H9 (cell line): ENCODE measurements at places on chromosomes 1 and 21. TPM values are rescaled to one million over a fixed set of nuclear protein-coding genes. Genes with fewer than 3 reads are reported as not detected.

- H3K36me3 ChIP-seq, result no peaks in the 10 kb centered on the region
- DNase-seq, result peak; percentile 60
- no peaks in the 10 kb centered on the region for H3K4me1 ChIP-seq
- no peak overlapping the region for H3K27ac ChIP-seq
- no peak overlapping the region for H3K4me3 ChIP-seq
Measured at GRCh38 chr1:53754484-53755312, 15.7 kb upstream of the GLIS1 start.

DNA sequence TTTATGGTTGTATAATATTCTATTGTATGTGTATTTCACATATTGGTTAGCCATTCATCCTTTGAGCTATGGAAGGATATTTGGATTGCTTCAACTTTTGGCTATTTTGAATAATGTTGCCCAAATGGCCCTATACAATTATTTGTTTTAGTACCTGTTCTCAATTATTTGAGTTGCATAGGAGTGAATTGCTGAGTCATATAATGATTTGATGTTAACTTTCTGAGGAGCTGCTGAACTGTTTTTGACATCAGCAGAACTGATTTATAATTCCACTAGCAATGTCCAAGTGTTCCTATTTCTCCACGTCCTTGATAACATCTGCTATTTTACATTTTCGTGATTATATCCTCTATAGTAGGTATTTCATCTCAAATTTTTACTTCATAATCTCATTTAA lies 839.9 kb downstream of the KCNT2 start:
- no peaks in the 10 kb centered on the region for H3K27me3 ChIP-seq
- H3K4me1 ChIP-seq, result no peaks in the 10 kb centered on the region
- no peaks in the 10 kb centered on the region for H3K36me3 ChIP-seq
- H3K27ac ChIP-seq, result no peak overlapping the region
- H3K4me3 ChIP-seq, result no peak overlapping the region
- no peak for DNase-seq

The AKNAD1 gene
- not detected in 2 replicates for total RNA-seq

GRCh38 chr1:206062464-206062863 lies 9.5 kb downstream of the RHEX start:
- H3K27me3 ChIP-seq, result no peaks in the 10 kb centered on the region
- no peak for DNase-seq
- peaks cover 10% of the 10 kb centered on the region for H3K36me3 ChIP-seq
- no peaks in the 10 kb centered on the region; the same call in 1 of the 2 replicates for H3K4me1 ChIP-seq
- no peak overlapping the region for H3K4me3 ChIP-seq

- no peak overlapping the region for H3K27ac ChIP-seq
- H3K4me3 ChIP-seq, result no peak overlapping the region
- no peaks in the 10 kb centered on the region for H3K4me1 ChIP-seq
- H3K27me3 ChIP-seq, result no peaks in the 10 kb centered on the region
Measured at GRCh38 chr1:119275145-119276134, 93.1 kb upstream of the HAO2 start.

DNA sequence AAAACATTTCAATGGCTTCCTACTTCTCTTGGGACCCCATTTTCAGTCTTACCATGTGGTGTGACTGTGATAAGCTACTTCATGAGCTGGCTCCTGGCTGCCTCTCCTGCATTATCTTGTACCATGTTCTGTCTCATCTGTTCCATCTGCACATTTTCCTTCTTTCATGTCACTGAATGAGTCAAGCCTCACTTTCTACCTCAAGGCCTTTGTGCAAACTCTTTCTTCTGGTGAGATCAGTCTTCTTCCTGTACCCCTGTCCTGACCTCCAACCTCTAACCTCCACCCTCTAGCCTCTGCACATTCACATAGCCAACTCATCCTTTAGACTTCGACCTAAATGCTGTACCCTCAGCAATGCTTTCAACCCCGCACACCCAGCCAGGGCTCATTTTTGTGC lies 9.6 kb upstream of the FAM78B start:
- no peaks in the 10 kb centered on the region for H3K36me3 ChIP-seq
- no peak overlapping the region for H3K27ac ChIP-seq
- no peaks in the 10 kb centered on the region for H3K27me3 ChIP-seq
- H3K4me3 ChIP-seq, result no peak overlapping the region
- DNase-seq, result no peak

DNA sequence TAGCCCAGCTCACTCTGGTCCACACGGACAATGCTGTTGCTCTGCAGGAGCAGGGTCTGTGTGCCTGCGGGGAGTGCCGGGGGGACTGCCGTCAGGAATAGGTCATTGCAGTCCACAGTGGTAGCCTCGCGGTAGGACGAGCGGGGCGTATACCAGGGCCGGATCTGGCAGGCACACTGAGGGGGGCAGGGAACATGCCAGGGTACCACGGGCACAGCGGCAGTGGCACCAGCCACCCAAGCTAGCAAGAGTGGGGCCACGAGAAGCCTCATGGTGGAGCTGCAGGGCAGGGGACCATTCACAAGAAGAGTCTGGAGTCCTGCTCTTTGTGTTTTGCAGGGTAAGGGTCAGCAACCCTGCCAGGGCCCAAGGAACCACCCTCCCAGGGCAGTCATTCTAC lies 65.8 kb downstream of the LRRN2 start:
- no peaks in the 10 kb centered on the region for H3K36me3 ChIP-seq
- no peaks in the 10 kb centered on the region for H3K27me3 ChIP-seq
- H3K4me3 ChIP-seq, result no peak overlapping the region
- no peaks in the 10 kb centered on the region; the same call in 1 of the 2 replicates for H3K4me1 ChIP-seq
- H3K27ac ChIP-seq, result no peak overlapping the region

The TNFRSF4 gene
- 0.24 and 0.33 TPM in 2 replicates for total RNA-seq

The CFHR3 gene
- 0.81 and 1.4 TPM in 2 replicates for total RNA-seq

The FAM177B gene
- total RNA-seq, result not detected in 2 replicates

- 0 out of 2 replicates have a peak, but pooled peaks cover 2% of the 10 kb centered on the region for H3K4me1 ChIP-seq
- H3K27me3 ChIP-seq, result peaks cover 6% of the 10 kb centered on the region; the same call in 1 of the 2 replicates
- DNase-seq, result peak; percentile 83
- peak within 1 kb of the TSS; percentile 78 for H3K4me3 ChIP-seq
Measured at GRCh38 chr21:20997636-20998455, at the start of gene NCAM2. Gene NCAM2, plus strand, starts transcription at chr21:20998409.

The IGSF9 gene
- 11.3 and 12.3 TPM in 2 replicates for total RNA-seq

DNA sequence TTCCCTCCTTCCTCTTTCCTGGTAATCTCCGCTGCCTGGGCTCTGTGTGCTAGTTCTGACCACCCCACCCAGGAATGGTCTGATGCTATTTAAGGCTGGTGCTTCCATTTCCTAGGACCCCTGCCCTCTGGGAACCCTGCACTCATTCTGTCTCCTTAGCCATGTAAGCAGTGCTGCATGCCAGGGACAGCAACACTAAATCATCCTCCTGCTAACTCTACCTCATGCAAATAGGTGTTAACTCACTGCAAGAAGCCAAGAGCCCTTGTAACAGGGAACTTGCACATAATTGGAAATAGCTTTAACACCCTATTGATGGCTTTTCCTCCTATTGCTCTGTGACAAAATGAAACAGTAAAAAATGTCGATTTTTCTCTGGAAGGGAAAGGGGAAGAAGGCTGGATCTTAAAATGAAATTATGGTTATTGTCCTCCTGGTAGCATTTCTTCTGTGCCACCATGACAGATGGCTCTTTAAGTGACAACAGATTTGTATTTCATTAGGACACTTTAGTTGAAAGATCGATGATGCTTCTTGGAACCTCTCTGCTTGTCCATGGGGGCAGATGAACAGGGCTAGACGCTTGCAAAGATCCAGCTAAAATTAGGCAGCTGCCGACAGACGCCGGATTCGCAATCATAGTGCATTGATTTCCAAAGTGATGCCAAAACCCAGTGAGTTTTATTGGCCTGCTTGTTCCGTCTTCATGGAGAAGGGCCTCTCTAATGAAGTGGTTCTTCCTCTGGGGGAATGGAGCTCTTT lies 551.7 kb downstream of the MATN1 start:
- no peaks in the 10 kb centered on the region for H3K4me1 ChIP-seq
- no peaks in the 10 kb centered on the region for H3K36me3 ChIP-seq
- H3K27me3 ChIP-seq, result no peaks in the 10 kb centered on the region

GRCh38 chr21:41499920-41500319 lies 8.0 kb downstream of the TMPRSS2 start:
- DNase-seq, result no peak
- no peaks in the 10 kb centered on the region for H3K36me3 ChIP-seq
- H3K27me3 ChIP-seq, result no peaks in the 10 kb centered on the region
- H3K27ac ChIP-seq, result no peak overlapping the region

GRCh38 chr1:61450454-61450853 lies 274.5 kb downstream of the TM2D1 start:
- H3K36me3 ChIP-seq, result no peaks in the 10 kb centered on the region
- H3K4me1 ChIP-seq, result no peaks in the 10 kb centered on the region
- no peak overlapping the region for H3K4me3 ChIP-seq
- H3K27me3 ChIP-seq, result no peaks in the 10 kb centered on the region

DNA sequence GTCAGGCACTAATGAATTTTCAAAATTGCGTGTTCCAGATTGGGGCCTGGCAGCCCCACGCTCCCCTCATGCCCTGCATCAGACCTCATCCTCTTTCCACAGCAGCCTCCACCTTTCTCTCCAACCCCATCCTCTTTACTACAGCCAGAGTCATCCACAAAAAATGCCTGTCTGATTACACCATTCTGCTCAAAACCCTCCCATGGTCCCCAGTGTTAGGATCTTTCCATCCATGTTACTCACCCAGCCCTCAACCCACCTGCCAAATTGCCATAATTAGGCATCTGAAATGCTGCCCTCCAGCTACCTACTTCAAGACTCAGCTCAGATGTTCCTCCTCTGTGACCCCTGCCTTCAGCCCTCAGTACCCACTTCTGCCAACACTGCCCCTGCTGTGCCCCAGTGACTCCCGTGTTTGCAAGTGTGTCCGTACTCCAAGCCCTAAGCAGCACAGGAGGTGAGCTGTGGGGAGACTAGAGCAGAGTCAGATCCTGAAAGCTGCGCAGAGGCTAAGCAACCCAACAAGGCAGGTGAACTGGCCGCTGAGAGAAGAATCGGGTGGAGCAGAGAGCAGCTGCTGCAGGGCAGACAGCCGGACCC lies 715 bp upstream of the ARTN start:
- H3K27ac ChIP-seq, result no peak overlapping the region
- no peak for DNase-seq
- H3K27me3 ChIP-seq, result no peaks in the 10 kb centered on the region
- 0 out of 2 replicates have a peak, but pooled peaks cover 3% of the 10 kb centered on the region for H3K36me3 ChIP-seq
- peaks cover 6% of the 10 kb centered on the region; the same call in 1 of the 2 replicates for H3K4me1 ChIP-seq
- H3K4me3 ChIP-seq, result peak overlapping the region; percentile 76

GRCh38 chr1:238960071-238960470 lies 426.3 kb upstream of the CHRM3 start:
- H3K27ac ChIP-seq, result no peak overlapping the region
- H3K4me3 ChIP-seq, result no peak overlapping the region
- H3K4me1 ChIP-seq, result no peaks in the 10 kb centered on the region
- H3K36me3 ChIP-seq, result no peaks in the 10 kb centered on the region
- no peaks in the 10 kb centered on the region for H3K27me3 ChIP-seq
- no peak for DNase-seq

- no peak overlapping the region for H3K27ac ChIP-seq
- H3K36me3 ChIP-seq, result no peaks in the 10 kb centered on the region
- no peaks in the 10 kb centered on the region for H3K27me3 ChIP-seq
Measured at GRCh38 chr1:94276988-94277434, 39.6 kb upstream of the ARHGAP29 start.

DNA sequence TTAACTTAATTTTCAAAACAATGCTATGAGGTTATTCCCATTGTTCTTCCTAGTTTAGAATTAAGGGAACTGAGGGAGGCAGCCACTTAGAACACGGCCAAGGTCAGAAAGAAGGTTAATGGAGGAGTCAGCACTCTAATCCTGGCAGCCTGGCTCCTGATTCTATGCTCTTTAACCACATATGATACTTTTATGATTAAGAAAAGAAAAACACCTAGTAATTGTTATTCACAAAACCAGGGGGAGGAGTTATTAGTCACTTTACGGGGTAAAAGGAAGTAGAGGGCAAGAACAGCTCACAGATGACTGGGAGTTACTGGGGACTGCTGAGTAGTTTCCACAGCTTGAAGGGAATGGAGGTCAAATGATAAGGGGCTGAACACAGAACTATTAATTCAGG lies 38.6 kb downstream of the GADD45A start:
- no peaks in the 10 kb centered on the region for H3K27me3 ChIP-seq
- no peaks in the 10 kb centered on the region for H3K36me3 ChIP-seq
- no peak overlapping the region for H3K4me3 ChIP-seq
- H3K27ac ChIP-seq, result no peak overlapping the region

DNA sequence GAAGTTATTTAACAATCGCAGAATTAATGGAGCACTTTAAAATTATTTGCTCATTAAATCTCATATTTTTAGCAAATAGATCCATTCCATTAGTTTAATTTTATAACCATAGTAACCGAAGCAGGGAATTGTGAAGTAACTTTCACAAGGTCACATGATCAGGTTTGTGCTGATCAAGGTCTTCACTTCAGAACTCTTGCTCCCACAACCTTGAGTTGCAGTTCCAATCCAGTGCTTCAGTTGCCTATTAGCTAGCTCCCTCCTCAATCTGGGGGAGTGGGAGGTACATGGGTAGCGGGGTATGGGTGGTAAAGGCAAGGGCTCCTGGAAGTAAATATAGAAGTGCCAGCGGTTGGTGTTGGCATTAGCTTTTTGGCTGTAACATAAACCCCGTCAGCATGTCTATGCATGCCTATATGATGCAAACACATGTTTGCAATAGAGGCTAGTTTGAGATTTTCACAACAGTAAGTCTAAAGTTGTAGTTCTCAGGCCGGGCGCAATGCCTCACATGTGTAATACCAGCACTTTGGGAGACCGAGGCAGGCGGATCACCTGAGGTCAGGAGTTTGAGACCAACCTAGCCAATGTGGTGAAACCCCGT lies 5.8 kb downstream of the ATP5IF1 start:
- no peak overlapping the region for H3K27ac ChIP-seq
- H3K36me3 ChIP-seq, result no peaks in the 10 kb centered on the region
- DNase-seq, result no peak
- H3K27me3 ChIP-seq, result no peaks in the 10 kb centered on the region
- H3K4me1 ChIP-seq, result no peaks in the 10 kb centered on the region
- no peak overlapping the region for H3K4me3 ChIP-seq

GRCh38 chr1:38003261-38004250 lies 1.8 kb downstream of the FHL3 start:
- H3K4me1 ChIP-seq, result peaks cover 26% of the 10 kb centered on the region
- no peaks in the 10 kb centered on the region for H3K27me3 ChIP-seq
- peak overlapping the region; percentile 81 for H3K4me3 ChIP-seq
- DNase-seq, result no peak

The LMX1A gene
- not detected in 2 replicates for total RNA-seq
